ENCODE measurements at places on chromosomes 4 and X.

GRCh38 chr4:169971456-169972015, 54.7 kb downstream of the MFAP3L start:
- no peak for DNase-seq

GRCh38 chrX:11540532-11541377, 125.0 kb downstream of the ARHGAP6 start:
- no peak for DNase-seq

DNA sequence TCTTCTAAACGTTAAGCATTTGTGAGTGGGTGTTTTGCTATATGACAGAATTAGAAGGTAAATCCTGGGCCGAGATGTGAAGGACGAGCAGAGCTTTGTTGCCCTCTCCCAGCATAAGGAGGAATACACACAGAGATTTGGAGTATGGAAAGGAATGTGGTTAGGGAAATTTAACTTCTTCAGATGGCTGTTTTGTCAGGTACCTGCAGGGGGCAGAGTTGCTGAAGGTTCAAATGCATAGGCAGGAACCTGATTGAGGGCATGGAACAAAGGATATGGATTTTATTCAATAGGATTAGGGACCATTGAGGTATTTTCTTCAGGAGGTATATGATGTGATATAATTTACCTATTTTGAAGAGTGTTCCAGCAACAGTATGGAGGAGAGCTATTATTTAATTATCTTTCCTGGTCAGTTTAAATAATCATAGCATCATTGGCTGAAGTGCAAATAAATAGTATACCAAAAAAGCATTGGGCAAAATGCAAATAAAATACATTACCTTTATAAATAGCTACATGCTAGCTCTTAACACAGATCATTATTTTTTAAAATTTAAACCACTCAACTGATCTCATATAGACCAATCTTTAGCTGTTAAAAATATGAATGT, 143.6 kb downstream of the SLIT2 start:
- no peak for DNase-seq

- DNase-seq = no peak
Measured at GRCh38 chrX:78075787-78076389, 28.2 kb upstream of the PGK1 start.

GRCh38 chr4:113838460-113838859, 76.9 kb upstream of the CAMK2D start:
- no peak for DNase-seq

DNA sequence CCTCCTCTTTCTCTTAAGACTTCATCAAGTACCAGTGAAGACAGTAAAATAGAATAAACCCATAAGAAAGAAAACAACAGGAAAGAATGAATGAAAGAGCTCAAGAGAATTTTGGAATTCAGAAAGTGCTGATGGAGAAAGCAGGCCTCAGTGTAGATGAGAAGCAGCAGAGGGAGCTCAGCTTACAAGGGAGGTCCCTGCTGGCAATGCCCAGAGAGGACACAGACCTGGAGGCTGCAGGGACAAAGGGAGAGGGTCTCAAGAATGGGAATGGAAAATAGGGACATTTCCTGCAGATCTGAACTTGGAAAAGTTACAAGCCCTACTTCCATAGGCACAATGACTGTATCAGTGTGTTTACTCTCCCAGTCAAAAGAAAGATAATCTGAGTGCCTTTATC, 64.5 kb upstream of the MAGEA10 start:
- DNase-seq = no peak

GRCh38 chrX:106972896-106973295, 27.1 kb downstream of the MORC4 start:
- no peak for DNase-seq

GRCh38 chr4:3332498-3332897, 39.7 kb downstream of the RGS12 start:
- DNase-seq = no peak

GRCh38 chrX:134727363-134727762, 69.1 kb upstream of the PLAC1 start:
- DNase-seq = no peak

DNA sequence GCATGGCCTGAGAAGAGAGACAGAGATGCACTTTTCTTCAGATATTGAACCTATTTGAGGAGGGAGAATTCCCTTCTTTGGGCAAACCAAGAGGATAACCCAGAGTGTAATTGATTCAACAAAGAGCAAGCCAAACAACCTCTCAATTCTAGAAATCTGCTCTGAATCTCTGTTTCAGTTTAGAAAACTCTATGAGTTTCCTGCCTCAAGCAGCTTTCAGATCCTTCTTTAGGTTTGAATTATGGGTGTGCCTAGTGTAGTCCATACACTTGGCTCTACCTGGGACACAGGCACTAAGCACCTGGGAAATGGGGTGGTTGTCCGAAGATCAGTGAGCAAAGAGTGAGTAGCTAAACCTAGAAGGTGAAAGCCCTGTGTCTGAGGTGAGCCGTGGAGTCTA, 52.0 kb upstream of the MTMR8 start:
- no peak for DNase-seq

- DNase-seq = no peak
Measured at GRCh38 chr4:75422998-75423397, 91.2 kb downstream of the RCHY1 start.
